ENCODE measurements at places on chromosomes 3 and 15.

GRCh38 chr3:8094415-8094814 is 407.2 kb upstream of the LMCD1 start:
- no peak for DNase-seq

DNA sequence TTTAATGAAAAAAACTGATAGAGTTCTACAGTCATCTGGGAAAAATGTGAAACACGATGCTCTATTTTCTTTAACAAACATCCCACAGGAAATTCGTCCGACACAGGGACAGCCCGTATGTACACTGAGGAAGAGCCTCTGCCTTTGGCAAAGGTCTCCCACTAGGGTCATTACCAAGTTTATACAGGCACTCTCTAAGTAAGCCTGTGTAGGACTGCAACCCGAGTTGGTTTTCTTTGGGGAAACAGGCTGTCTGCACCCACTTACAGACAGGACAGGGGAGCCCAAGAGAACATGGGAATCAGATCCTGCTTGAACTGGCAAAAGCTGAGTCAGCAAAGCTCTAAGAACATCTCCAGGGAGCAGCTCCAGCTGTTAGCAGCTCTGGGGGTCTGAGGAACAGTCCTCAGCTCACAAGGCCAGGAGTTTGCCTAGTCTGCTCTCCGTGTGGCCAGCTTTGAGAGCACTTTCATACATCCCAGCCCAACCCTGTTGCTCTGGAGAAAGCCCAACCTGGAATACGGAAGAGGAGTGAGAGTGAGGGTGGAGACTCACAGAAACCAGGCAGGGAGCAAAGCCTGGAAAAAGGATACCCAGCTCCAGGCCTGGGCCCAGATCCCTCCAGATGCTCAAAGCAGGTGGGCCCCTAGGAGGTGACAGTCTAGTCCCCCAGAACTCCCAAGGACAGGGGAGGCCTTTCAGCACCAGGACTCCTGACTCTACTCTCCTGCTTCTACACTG is 1.9 kb downstream of the TBC1D2B start:
- DNase-seq, result no peak

DNA sequence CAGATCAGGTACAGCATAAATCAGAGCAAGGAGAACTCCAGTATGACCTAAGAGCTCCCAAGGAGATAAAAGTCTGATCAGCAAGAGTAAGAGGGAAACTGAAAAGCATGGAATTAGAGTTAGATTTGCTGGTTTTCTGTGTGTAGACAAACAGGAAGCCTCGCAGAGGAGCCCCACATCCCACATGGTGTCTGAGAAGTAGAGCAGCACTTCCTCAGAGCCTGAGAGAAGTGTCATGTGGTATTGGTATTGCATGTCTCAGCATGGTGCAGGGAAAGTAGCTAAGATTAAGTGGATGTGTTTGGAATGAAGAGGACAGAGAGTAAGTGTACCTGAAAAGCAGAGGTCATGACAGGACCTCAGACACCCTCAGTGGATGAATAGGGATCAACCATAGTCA is 175.4 kb upstream of the GBE1 start:
- DNase-seq, result no peak

GRCh38 chr15:58380280-58380945 is 51.4 kb upstream of the LIPC start:
- DNase-seq, result no peak

DNA sequence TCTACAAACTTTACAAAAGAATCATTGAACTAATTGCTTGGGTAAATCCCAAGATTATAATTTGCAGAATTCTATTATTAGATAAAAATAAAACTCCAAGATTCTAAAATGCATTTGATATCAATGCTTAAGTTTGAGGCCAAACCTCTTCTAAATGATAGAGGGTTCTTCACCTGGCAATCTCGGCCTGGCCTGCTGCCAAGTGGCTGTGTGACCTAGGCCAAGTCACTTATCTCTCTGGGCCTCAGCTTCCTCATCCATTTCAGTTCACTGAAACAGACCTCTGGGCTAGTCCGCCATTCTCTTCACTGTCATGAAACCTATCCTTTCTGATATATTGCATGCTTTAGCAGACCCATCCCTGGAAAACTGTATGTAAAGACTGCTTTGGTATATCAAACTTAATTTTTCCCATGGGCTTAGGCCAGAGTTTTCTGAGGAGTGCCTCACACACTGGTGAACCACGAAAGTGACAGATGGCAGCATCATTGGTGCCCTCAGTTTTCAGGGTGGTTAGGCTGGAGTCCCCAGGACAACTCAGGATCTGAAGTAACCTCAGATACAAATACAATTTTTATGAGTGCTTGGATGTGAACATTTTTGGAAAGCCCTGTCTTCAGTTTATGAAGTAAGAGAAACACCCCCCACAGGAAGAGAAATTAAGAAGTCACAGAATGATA is 21.8 kb downstream of the NUDT16 start:
- DNase-seq, result no peak

DNA sequence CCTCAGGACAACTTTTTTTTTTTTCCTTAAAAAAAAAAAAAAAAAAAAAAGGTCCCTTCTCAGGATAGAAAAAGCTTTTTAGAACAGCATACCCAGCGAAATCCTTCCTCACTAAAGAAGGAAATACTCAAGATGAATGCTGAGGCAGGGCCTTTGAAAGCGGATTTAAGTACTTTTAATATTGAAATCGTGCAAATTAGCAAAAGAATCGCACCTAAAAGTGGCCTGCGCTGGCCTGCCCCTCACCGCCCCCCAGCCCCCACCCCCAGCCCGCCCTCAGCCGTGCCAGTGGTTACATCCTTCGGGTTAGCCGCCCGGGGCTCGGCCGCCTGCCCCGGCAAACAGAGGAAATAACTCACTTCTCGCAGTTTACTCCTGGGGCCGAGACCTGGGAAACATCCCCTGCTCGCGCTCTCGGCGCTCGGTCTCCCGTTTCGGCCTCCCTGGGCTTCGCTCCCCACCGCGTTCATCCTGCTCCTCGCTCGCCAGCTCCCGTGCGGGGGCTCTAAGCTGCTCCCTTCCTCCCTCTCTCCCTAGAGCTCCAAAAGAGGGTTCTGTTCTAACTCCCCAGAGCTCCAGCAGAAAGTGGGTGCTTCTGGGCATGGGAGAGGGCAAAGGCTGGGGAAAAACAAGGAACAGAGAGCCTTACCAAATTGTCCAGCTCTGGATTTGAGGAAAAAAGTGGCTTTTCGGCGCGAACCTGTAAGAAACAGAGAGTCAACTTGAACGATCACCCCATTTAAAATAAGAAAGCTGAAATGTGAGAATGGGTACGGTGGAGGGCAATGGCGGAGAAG is 5.2 kb downstream of the MEIS2 start:
- DNase-seq, result no peak

DNA sequence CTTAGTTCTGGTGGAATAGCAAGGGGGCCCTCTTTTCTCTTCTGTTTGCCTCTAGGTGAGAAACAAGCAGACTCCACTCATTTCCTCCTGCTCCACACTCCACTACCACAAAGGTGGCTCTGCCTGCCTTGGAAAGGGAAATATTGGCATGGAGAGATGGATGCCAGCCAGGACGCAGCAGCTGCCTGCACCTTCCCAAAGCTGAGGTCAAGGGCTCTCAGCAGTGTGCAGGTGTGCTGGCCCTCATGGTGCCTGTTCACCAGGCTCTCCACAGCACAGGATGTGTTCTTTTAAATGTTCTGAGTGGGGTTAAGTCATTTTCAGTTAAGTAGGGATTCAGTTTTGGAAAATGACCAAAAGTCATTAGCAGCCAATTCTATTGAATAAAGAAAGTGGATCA is 211.2 kb upstream of the STRIT1 start:
- DNase-seq, result no peak

DNA sequence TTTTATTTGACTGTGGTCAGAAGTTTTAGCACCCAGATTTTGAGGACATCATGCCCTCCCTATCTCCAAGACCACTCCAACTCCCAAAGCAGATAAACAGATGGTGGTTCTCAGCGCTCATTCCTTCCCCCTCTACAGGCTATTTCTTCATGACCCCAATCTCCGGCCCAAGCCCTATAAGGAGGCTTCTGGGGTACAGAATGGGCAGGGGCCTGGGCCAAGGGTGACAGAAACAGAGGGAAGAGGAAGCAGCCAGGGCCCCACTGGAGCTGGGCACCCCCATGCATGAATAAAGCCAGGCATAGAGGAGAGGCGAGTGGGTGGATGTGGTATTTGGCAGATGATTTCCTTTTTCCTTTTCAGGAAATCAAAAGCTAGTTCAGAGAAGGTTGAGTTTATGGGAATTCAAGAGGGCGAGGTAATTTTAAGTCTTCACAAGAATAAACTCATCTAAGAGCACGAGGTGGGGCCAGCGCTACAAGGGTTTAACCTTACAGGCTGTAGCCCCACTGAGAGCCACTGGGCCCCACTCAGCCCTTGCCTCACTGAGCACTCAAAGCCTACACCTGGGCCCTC is 104.8 kb upstream of the HERC1 start:
- peak; percentile 54 for DNase-seq

DNA sequence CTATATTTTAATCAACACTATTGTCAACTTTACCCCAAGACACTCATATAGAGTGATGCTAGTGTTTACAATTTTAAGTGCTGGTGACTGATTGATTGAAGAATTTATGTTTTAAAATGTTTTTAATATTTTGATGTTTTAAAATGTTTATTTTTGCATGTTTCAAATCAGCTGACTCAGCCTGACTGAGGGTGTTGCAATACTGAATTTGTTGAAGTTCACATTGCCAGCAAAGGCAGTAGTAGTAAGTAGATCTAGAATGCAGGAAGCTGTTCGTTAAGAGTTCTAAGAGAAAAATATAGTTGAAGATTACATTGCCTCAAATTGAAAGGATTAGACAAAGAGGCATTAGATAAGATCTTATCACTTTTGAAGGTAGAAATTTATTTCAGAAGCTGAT is 977.6 kb downstream of the IGSF11 start:
- no peak for DNase-seq
